Stimulated activated CD4-positive, alpha-beta T cell treated with anti-CD3 and anti-CD28 coated beads, Interleukin-4, amount 100 ng/mL, for 4 hours (primary cell): ENCODE measurements at places on chromosomes 16 and 17.

DNA sequence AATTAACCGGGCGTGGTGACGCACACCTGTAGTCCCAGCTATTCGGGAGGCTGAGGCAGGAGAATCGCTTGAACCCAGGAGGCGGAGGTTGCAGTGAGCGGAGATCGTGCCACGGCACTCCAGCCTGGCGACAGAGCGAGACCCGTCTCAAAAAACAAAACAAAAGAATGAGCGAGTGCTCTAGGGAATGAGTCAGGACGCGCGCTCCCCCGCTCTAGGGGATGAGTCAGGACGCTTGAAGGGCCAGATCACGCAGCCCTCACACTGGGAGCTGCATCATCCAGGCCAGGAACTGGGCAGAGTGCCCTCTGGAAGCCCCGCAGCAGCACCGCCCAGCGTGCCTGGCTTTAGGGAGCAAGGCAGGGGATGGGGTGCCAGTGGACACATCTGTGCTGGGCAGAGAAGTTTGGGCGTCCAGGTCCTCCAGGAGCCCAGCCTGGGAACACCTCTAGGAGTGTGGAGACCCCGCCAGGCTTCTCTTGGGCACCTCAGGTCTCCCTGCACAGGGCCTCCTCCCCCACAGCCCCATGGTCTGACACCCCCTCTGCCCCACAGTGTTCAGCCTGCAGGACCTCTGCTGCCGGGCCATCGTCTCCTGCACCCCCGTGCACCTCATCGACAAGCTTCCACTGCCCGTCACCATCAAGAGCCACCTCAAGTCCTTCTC lies 3.9 kb upstream of the WFIKKN1 start:
- DNase-seq = no peak

- DNase-seq = no peak
These were observed 15.8 kb upstream of the AGRP start for GRCh38 chr16:67499106-67499505.

DNA sequence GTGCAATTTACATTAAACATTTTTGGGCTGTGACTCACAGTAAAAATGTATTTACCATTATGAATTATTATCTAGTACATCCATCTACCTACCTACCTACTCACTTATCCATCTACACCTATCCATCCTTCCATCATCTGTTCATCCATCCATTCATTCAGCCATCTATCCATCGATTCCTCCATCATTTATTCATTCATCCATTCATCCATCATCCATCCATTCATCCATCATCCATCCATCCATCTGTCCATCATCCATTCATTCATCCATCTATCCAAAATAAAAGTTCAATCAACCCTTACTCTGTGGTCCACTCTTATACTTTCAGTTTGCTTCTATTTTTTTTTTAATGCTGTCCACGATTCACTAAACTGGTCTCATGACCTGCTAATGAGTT lies 118.4 kb downstream of the NTN1 start:
- DNase-seq = no peak

DNA sequence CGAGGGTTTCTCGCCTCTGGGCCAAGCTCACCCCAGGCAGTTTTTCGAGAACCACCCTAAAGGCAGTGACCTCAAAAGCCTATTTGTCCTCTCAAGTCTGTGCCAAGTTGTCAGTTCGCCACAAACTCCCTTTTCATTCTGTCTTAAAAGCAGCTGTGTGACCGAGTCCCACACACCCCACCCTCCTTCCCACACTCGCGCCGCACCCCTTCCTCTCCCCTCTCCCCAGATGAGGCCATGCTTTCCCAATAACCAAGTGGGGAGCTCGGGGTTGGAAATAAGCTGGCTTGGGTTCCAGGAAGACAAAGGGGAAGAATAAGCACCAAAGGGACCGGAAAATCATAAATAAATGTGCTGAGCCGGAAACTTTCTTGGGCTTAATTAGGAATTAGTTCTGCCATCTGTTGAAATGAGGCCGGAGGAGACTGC lies 36.7 kb downstream of the GRIN2C start:
- no peak for DNase-seq

- DNase-seq = no peak
These were observed 24.2 kb downstream of the MAP3K3 start for GRCh38 chr17:63646488-63646806.

DNA sequence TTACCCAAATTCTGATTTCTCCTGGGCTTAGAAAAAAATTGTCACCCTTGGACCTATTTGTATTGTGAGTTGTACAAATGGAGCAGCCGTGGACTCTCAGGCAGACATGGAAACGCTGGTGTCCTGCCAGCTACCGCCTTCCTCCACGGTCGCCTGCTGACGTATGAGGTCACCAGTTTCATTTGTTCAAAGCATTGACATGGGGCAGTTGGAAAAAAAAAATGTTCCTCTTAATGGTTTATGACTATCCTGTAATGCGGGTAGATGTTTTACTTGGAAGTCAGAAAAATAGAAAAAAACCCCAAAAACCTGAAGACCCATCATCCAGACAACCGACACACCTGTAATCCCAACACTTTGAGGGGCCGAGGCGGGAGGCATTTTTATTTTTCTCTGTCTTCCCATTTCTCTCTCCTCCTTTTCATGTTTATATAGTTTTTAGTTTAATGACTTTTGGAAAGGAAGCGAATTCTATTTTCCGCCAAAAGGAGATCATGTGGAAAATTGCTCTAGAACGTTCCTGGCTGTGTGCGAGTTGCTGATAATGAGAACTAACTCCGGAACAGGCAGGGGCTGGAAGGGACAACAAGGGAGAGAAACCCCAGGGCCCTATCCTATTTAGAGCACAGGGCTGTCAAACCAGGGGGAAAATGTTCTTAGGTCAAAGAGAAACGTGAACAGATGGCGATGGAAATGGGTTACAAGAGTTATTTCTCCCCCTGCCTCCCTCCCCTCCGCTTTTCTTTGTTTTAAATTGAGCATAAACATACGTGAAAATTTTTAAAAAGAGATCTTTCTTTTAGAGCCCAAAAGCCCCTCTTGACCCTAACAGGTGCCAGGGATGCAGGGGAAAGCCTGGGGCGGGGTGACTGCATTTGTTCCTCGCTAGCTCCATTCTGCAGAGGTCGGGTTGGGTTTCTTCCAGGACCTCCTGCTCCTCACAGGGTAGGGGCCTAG lies 13.7 kb downstream of the DNAH17 start:
- no peak for DNase-seq

DNA sequence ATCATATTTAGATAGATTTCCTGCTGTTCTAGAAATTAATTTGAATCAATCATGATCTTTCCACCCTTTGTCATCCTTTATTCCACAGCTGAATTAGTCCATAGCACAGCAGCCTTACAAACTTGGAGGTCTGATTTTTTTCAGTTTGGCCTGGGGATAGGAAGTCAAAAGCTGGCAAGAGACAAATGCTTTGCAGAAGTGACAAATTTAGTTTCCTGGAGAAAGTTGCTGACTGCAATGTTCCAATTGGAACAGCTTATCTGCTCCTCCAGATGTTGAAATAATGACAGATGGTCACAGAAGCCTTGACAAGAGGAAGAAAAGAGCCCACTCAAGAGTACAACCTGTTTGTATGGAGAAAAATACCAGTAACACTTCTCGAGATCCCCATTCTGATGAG lies 1276.1 kb upstream of the CDH8 start:
- no peak for DNase-seq

- DNase-seq = no peak
These were observed 58.5 kb downstream of the RGS9 start for GRCh38 chr17:65195716-65196115.

DNA sequence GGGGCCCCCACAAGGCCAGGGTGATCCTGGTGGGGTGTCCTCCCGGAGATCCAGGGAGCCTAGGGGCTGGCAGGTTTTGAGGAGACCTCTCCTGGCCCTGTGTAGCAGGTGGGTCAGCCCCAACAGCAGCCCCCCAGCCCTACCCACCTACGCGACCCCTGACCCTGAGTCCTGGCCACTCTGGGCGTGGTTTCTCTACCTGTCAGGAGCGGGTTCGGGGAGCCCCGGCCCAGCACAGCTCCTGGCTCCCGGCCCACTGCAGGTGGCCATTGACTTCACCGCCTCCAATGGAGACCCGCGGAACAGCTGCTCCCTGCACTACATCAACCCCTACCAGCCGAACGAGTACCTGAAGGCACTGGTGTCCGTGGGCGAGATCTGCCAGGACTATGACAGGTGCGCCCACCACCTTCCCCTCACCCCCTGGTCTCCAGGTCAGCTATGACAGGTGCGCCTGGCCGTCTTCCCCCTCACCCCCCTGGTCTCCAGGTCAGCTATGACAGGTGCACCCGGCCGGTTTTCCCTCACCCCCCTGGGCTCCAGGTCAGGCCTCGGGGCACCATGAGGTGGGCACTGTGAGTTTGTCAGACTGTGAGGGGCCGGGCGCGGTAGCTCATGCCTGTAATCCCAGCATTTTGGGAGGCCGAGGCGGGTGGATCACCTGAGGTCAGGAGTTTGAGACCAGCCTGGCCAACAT lies 13.0 kb downstream of the CPNE7 start:
- DNase-seq = no peak

DNA sequence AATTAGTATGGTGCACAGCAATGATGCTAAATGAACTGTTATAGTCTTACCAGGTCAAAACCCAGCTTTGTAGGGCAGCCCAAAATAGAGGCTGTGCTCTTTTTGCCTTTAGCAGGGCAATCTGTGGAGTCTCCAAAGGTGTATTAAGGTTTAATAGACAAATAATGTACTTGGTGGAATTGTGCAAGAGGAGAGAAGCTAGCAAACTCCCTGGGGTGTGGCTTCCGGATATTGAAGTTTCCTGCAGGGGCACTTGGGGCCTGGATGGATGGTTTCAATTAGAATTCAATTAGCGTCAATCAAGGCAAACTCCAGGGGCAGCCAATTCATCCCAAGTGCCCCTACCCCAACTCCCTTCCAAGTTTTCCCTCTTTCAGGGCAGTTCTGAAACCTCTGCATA lies 285.8 kb downstream of the UTP18 start:
- no peak for DNase-seq

- no peak for DNase-seq
These were observed 42.7 kb downstream of the MPRIP start for GRCh38 chr17:17084941-17085340.

DNA sequence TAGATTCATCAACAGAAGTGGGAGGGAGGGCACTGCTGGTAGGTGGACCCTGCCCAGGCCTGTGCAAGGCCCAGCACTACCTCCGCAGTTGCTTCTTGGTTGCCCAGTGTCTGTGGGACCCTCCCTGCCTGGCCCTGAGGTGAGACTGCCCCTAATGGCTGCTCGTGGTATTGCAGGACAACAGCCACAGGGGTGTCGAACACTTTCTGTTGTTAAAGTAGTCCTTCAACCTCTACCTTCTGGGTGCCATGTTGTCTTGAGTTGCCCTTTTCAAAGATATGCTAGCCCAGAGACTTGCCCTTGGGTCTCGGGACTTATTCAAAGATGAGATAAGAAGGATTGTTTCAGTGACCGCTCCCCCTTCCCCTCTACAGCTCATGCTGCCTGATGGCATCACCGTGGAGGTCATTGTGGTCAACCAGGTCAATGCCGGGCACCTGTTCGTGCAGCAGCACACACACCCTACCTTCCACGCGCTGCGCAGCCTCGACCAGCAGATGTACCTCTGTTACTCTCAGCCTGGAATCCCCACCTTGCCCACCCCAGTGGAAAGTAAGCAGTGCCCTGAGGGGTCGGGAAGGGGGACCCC lies 29.1 kb downstream of the AKAP1 start:
- peak; percentile 54 for DNase-seq

DNA sequence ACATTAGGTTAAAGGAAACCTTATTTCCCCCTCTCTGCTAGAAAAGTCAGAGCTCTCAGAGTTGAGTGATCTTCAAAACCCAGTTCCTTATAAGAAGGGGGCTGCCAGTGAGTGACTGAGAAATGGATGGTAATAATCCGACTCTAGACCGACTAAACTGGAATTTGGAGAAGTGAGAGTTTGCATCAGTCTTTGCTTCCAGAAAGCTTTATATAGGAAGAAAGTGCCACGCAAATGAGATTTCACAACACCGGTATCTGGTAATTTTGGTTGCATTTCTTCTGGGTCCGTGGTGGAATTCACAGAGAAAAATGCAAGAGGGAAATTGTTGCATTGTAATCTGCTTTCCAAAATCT lies 271.4 kb downstream of the MAF start:
- no peak for DNase-seq
